Diencephalon (tissue), 1 donor: ENCODE measurements at places on chromosomes 2 and 18. TPM values are rescaled to one million over a fixed set of nuclear protein-coding genes. Genes with fewer than 3 reads are reported as not detected.

Gene SCN7A
- total RNA-seq = 19.6 TPM

Gene TCF23
- total RNA-seq = not detected

Gene MARCHF7
- 134 TPM for total RNA-seq

Gene PIGN
- 39.4 TPM for total RNA-seq

Gene OBSL1
- total RNA-seq = 47.1 TPM

Gene C2orf66
- 0.69 TPM for total RNA-seq

Gene ST3GAL5
- 76.1 TPM for total RNA-seq

Gene TIA1
- total RNA-seq = 235 TPM

Gene ARHGAP15
- total RNA-seq = 3.2 TPM

Gene PLEK
- total RNA-seq = 3.7 TPM

Gene AQP12B
- not detected for total RNA-seq

Gene MYO1B
- total RNA-seq = 90.0 TPM

Gene SLC4A1AP
- 29.5 TPM for total RNA-seq

Gene ASB18
- total RNA-seq = 1.6 TPM

Gene AGXT
- total RNA-seq = not detected

Gene TPO
- 0.23 TPM for total RNA-seq

Gene LRRFIP1
- 36.9 TPM for total RNA-seq

Gene REEP1
- 200 TPM for total RNA-seq

Gene ATP5MC3
- 108 TPM for total RNA-seq

Gene GPR39
- 1.2 TPM for total RNA-seq

Gene TUBB6
- 24.0 TPM for total RNA-seq

Gene FRZB
- 5.5 TPM for total RNA-seq
